ENCODE measurements at places on chromosomes 7 and 10.

DNA sequence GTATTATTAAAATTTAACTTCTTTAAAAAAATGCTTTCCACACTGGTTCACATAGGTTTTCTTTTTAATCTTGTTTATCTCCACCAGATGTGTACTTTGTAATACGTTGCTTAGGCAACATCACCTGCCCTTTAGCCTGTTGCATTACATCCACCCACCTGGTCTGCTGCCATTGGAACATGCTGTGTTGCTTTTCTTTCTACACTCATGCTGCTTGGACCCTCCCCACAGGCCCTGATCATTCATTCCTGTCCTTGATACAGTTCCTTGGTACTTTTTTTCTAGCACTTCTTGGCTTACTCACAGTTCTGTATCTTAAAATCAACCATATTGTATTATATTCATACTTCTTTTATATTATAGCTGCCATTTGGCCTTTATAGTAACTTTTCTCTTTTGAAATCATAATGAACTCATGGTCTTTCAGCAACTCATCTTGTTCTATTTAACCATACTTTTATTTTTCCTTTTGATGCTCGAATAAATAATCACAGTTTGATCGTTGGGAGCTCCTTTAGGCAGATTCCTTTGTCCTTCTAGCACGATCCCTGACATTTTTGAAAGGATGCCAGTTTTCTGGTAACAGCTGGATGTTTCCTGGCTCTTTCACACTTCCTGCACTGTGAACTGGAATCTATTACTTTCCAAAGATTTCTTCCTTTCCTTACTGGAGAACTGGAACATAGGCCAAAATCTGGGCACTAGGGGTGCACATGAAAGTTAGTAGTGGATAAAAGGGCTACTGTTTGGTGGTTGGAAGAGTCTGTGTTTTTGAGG is 125.1 kb downstream of the CDK14 start:
- DNase-seq: peak; percentile 52

- DNase-seq: peak; percentile 4
Measured at GRCh38 chr7:140475747-140476333, 3.5 kb downstream of the MKRN1 start.

DNA sequence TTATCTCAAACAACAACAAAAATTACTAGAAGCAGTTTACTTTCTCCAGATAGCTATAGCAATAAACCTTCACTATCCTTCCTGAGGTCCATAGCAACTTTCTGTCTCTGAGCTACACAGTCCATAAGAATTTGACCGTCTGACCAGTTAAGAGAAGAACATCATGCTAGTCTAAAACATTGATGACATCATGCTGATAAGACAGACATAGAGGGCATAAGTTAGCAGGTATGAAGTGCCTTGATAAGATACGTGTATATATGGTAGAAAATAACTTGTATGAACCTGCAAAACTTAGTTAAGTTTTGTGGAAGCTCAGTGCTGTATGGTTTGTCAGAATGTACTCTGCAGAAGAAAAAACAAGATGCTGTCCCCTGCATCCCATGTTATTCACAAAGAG is 353.0 kb downstream of the GRID1 start:
- DNase-seq: no peak

DNA sequence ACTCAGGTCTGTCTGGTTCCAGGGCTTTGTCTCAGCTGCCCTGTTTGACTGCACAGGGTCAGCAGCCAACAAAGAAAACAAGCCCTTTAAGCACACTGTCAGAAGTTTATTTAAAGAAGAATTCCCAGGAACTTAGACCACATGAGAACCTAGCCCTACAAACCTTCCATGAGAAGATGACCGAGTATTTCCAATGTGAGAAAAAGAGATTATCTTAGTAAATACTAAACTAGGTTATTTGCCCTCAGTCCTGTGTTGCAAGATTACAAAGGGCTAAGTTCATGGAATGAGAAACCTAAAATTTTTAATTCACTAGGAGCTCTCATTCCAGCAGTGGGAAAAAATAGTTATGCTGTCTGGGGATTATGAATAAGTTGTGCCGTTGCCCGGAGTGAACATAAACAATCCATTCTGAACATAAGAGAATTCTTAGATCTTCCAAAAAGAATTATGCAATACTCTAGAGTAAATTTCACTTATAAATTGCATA is 46.7 kb downstream of the NOC3L start:
- peak; percentile 47 for DNase-seq

GRCh38 chr10:102678842-102679289 is 34.6 kb downstream of the TRIM8 start:
- no peak for DNase-seq

DNA sequence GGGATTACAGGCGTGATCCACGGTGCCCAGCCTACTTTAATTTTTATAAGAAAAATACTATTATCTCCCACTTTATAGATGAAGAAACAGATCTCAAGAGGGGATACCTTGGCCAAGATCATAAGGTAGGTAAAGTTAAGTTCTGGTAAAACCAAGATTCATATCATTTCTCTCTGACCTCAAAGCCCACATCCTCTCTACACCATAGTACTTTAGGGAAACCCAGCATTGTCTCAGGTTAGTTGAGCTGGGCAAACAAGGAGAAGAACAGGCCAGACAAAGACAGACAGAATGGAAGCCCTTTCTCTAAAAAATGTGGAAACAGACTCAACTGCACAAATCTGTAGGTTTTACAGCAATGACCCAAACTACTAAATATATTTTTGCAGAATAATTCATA is 197.7 kb upstream of the FRMD4A start:
- no peak for DNase-seq

DNA sequence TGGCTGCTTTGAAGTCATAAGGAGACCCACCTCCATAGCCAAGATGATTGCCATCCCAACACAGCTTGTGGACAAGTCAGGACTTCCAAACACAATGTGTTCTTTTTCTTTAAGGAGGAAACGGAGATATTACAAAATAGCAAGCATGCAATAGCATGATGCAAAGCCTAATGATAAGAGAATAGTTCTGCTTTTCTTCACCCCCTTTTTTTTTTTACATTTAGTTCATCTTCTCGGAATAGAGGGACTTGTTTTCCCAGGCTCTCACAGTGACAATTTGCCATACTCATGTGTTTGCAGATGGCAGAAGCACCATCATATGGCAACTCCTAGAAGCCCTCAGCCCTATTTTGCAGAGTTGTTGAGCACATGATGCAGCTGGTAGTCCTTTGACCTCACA is 119.8 kb downstream of the ITGB8 start:
- no peak for DNase-seq

DNA sequence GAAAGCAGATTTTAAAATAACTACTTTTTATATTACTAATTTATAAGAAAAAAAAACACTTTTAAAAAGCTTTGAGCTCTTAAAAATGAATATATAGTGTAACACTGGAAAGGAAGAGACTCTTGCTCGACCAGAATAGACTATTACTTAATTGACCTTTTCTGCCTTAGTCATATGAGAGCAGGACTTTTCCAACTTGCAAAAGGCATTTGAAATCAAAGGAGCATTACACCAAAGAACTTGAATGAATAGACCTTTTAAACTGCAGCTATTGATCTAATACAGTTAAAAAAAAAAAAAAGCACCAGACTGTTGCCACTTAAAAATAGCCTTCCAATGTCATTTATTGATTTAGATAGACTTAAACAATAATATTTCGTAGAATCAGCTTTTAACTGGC is 17.2 kb upstream of the SEMA3D start:
- no peak for DNase-seq

DNA sequence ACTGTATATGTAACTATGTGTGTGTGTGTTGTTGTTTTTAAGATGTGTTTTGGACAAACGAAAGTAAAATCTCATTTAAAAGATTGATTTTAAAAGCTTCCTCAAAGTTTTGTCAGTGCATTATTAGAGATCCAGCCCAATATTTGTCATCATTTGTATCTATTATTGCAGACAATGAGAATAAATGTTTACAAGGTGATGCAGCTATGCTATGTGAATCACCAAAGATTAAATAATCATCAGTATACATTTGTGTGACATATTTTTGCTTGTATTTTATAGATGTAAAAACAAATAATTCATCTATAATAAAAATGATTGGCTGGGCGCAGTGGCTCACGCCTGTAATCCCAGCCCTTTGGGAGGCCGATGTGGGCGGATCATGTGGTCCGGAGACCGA is 35.3 kb upstream of the RTKN2 start:
- DNase-seq: no peak

Data from AG09309 (cell line).